ENCODE measurements at places on chromosomes 2 and 18. TPM values are rescaled to one million over a fixed set of nuclear protein-coding genes. Genes with fewer than 3 reads are reported as not detected.

DNAJC10 gene
- 13.1 TPM for polyA plus RNA-seq

LYPD6 gene
- 0.48 TPM for polyA plus RNA-seq

RIT2 gene
- not detected for polyA plus RNA-seq

ERBB4 gene
- 4.3 TPM for polyA plus RNA-seq

INHA gene
- polyA plus RNA-seq: 28.7 TPM

LYPD1 gene
- polyA plus RNA-seq: 0.07 TPM

FBXO36 gene
- polyA plus RNA-seq: 0.77 TPM

NGEF gene
- polyA plus RNA-seq: 1.5 TPM

MYO1B gene
- polyA plus RNA-seq: 6.0 TPM

RBFA gene
- polyA plus RNA-seq: 13.6 TPM

MOCOS gene
- 0.14 TPM for polyA plus RNA-seq

POMC gene
- 13.2 TPM for polyA plus RNA-seq

SIX2 gene
- 0.77 TPM for polyA plus RNA-seq

CTLA4 gene
- polyA plus RNA-seq: 0.07 TPM

HTR2B gene
- polyA plus RNA-seq: 2.3 TPM

TNFRSF11A gene
- 0.43 TPM for polyA plus RNA-seq

CERKL gene
- not detected for polyA plus RNA-seq

ANXA4 gene
- polyA plus RNA-seq: 15.4 TPM

OTX1 gene
- not detected for polyA plus RNA-seq

SANBR gene
- polyA plus RNA-seq: 3.4 TPM

SPATA3 gene
- not detected for polyA plus RNA-seq

OTOS gene
- polyA plus RNA-seq: not detected

Data from right cardiac atrium (tissue), 5 donors.